ENCODE measurements at places on chromosomes 13 and 19.

GRCh38 chr13:41383386-41383785 lies 72.3 kb downstream of the NAA16 start:
- DNase-seq: no peak

DNA sequence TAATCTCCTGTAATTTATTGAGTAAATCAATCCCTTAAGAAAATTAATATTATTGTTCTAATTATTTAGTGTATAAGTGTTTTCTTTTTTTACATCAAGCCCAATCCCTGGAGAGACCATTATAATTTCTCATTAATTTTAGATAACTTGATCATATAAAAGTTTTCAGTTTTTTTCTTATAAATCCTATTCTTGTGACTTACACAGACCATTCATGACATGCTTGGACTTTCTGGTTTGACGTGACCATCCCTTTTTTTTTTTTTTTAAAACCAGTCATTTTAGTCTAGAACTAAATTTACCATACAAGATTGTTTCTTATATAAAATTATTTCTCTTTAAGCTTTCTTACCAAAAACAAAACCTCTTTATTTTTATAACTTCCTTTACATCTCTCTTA lies 5.4 kb upstream of the MTRF1 start:
- DNase-seq: peak; percentile 22

DNA sequence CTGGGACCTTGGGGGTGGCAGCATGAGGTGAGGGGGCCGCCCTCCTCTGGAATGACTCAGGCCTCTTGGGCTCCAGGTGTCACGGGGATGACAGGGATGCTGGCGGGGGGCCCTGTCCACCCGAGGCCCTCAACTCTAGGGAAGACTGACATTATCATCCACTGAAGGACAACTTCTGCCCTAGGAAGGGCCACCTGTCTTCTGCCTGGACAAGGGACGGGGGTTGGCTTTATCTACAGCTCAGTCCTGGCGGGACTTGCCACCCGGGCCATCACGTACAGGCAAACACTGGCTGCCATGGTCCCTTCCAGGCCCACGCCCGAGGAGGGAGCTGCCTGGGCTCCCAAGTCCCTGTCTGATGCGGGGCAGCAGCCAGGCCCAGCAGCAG lies 130.7 kb downstream of the STK24 start:
- DNase-seq: no peak

DNA sequence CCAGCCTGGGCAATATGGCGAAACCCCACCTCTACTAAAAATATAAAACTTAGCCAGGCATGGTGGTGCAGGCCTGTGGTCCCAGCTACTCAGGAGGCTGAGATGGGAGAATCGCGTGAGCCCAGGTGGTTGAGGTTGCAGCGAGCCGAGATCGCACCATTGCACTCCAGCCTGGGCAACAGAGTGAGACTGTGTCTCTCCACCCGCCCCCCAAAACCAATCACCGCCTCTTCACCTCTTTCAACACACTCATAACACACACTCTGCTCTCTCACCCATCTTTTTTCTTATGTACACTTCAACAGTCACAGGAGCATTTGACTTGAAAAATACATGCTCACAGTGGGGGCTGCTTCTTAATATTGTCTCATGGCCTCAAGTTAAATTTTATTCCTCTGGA lies 76.8 kb downstream of the ESD start:
- DNase-seq: no peak

GRCh38 chr19:45804140-45804958 lies 10.8 kb downstream of the RSPH6A start:
- no peak for DNase-seq

GRCh38 chr13:48595431-48596429 lies 58.0 kb upstream of the CYSLTR2 start:
- peak; percentile 51 for DNase-seq

- no peak for DNase-seq
Observed at GRCh38 chr13:94936633-94937032, 224.3 kb upstream of the SOX21 start.

- DNase-seq: no peak
Observed at GRCh38 chr19:44613295-44614178, at the start of gene IGSF23. Gene IGSF23, plus strand, starts transcription at chr19:44613563. Its CDS starts 83 bp downstream, at chr19:44613646.

DNA sequence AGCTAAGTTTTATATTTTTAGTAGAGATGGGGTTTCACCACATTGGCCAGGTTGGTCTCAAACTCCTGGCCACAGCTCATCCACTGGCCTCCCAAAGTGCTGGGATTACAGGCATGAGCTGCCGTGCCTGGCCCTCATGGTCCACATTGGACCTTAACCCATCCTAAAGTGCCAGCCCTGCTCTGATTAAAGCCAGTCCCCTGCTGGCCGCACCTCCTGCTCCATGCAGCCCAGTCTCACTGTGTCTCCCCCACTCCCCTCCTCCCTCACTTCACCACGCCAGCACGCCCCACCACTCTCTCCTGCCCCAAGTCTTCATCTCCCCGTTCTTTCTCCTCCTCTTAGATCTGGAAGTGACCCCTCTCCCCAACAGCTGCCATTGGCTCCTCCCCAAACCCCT lies 16.7 kb upstream of the SDHAF1 start:
- DNase-seq: no peak

- DNase-seq: no peak
Observed at GRCh38 chr13:24540236-24541126, 27.9 kb upstream of the PARP4 start.

DNA sequence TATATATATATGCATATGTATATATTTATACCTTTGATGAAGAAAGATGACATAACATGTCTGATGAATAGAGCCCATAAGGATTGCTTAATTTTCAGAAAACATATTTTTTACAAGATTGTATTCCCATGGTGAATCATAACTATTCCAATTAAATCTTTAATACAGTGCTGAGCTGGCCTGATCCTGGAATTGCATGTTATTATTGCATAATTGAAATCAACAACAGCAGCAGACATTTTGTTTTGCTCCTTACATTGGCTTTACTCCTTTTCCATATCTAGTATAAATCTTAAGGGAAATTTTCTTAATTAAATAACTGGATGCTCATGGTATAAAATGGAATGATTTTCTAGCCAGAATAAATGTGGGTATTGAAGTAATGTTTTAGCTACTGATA lies 22.0 kb downstream of the POSTN start:
- no peak for DNase-seq

- no peak for DNase-seq
Observed at GRCh38 chr13:41488124-41488523, 30.8 kb downstream of the RGCC start.

DNA sequence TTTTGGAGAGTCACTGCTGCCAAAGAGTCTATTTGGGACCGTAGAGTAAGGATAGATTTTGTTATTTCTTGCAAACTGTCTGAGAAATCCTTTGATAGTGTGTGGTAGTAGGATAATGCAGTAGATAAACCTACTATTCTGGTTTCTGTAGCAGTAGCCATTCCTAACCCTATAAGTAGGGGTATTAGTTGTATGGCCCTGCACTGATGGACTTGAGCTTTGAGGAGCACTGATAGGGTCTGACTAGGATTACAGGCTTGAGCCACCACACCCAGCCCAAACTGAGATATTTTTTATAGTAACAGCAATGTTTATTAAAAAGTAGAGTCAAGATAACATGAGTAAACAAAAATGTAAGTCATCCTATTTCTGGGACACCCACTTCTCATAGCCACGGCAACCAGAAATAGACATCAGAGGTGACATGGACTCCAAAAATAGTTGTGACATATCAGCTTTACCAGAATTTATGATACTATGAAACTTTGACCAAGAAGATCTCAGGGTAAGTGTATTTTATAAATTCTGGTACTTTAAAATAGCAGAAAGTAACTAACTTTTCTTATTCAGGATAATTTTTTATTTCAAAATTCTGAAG lies 479.1 kb downstream of the SUCLA2 start:
- DNase-seq: no peak

DNA sequence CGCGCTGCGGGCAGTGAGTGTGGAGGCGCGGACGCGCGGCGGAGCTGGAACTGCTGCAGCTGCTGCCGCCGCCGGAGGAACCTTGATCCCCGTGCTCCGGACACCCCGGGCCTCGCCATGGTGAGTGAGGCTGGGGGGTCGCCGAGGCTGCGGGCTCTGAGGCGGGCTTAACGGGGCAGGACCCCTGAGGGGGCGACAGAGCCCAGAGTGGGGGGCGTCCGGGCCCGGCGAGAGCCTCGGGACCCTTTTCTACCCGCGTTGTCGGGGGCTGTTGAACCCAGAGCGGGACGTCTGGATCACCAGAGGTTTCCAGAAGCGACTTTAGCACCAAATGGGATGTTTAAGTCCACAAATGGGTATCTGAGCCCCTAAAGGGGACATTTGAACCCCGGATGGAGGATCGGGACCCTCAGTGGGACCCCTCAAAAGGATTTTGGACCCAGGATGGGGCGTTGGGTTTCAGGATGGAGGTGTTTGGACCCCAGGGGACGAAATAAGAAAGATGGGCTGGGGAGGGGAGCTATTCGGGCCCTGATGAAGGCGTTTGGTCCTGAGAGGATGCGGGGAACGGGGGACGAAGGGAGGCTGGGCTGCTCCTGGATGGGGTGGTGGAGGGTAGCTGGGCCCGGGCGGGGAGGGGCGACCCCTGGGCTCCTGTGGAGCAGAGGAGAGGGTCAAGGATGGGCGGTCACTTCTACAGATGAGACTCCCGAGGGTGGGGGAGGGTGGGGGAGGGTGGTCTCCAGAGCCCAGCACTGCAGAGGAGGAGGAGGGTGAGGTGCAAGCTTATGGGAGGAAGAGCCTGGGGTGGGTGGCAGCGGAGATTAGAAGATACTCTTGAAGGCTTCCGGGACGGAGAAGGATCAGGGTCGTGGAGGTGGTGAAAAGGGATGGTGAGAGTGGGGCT lies at the start of gene CALM3:
Gene CALM3, plus strand, starts transcription at position 13 of the 907 bp plus-strand sequence. Its CDS starts 105 bp downstream, at position 118.
- DNase-seq: no peak

DNA sequence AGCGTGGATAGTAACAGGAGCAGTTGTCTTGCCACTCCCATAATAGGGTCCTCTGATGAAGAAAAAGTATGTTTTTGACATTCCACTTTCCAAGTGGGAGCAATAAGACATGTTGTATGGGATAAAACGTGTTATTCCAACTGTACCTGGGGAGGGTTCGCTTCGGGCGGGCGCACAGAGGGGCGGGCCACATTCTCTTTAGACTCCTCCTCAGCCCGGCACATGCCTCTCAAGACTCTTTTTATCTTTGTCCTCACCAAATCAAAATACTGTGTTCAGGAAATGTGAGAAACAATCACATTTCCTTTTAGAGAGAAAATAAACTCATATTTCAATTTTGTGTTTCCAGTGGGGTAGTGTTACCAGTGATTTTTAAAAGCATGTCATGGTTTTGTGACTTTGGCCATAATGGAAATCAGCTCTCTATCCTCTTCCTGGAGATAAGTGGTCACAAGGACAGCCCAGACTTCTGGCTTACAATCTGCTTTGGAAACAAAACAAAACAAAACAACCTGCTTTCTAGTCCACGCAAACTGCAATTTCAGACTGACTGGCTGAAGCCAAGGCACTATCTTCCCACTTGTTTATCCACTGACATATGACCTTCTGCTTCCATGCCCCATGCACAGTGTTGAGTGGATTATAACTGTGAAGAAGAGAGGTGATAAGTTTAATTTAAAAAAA lies 276.1 kb downstream of the NALCN start:
- no peak for DNase-seq

DNA sequence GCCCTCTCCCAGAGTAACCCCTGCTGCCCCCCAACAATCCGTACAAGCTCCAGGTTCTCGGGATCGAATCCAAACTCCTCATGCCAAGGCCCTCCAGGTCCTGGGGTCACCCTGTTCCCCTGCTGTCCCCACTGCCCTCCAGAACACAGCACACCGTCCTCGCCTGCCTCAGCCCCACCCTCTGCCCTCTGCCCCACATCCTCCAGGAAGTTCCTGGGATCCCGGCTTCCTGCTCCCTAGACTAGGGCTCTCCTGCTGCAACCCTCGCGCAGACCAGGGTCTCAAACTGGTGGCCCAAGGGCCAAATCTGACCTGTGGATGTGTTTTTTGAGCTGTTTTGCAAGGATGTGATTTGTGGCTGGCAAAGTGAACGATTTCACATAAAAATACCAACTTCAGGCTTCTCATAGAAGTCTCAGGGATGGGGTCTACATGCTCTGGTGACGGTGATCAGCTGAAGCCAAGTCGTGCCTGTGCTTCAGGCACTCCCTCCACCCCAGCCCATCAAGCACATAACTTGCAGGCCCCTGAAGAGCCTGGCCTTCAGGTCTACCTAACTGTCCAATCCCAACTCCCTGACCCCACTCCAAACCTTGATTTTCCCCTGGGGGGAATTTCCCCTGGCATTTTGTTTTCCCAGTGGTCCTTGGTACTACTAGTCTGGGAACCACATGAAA lies 1.8 kb downstream of the RABAC1 start:
- no peak for DNase-seq

GRCh38 chr19:6103217-6103644 lies 7.1 kb downstream of the RFX2 start:
- peak; percentile 90 for DNase-seq

DNA sequence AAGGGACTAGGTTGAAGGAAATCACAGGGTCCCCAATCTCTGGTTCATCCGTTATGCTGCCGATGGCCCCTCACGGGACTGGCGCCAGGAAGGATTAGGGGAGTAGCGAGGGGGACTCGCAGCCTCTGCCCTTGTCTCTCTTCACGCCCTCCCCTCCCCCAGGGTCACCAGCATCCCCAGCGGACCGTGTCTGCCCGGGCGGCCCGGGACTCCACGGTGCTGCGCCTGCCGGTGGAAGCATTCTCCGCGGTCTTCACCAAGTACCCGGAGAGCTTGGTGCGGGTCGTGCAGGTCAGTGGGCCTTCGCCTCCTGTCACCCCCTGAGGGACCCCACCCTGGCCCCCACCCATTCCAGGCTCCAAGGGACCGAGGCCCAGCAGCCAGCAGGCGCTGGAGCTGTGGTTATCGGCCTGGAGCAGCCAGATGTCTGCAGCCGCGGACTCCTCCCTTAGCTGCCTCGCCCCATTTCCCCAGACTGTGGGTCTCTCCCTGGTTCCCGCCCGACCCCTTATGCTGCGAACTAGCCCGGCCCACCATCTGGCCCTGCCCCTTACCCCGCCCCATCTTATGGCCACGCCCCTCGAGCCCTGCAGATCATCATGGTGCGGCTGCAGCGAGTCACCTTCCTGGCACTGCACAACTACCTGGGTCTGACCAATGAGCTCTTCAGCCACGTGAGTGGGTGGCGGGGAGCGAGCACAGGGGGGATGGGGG lies 5.4 kb downstream of the PNPLA6 start:
- peak; percentile 26 for DNase-seq

GRCh38 chr13:38180126-38180525 lies 169.5 kb upstream of the UFM1 start:
- DNase-seq: peak; percentile 89

- DNase-seq: peak; percentile 52
Observed at GRCh38 chr13:99687723-99688397, 186.6 kb downstream of the TM9SF2 start.

- DNase-seq: no peak
Observed at GRCh38 chr19:39934584-39935363, at the start of gene FCGBP. Gene FCGBP, minus strand, starts transcription at chr19:39934634.

- DNase-seq: no peak
Observed at GRCh38 chr13:74569251-74569650, 435.0 kb upstream of the KLF12 start.

GRCh38 chr13:37442996-37443395 lies 155.6 kb downstream of the POSTN start:
- DNase-seq: no peak

All from astrocyte (in vitro differentiated cells and primary cell).